ENCODE measurements at places on chromosomes 13 and 19. TPM values are rescaled to one million over a fixed set of nuclear protein-coding genes. Genes with fewer than 3 reads are reported as not detected.
A peak's percentile ranks its signal among the peaks of the same experiment; 100 is the strongest.

The CEACAM20 gene
- total RNA-seq: not detected

- no peak overlapping the region for H3K27ac ChIP-seq
- no peaks in the 10 kb centered on the region for H3K36me3 ChIP-seq
- no peaks in the 10 kb centered on the region for H3K27me3 ChIP-seq
- no peaks in the 10 kb centered on the region for H3K4me1 ChIP-seq
- DNase-seq: no peak
- no peak overlapping the region for H3K4me3 ChIP-seq
These were observed 299.3 kb upstream of the SLITRK6 start for GRCh38 chr13:86098511-86098910.

GRCh38 chr13:110978390-110978789 is 63.5 kb upstream of the ANKRD10 start:
- no peaks in the 10 kb centered on the region for H3K27me3 ChIP-seq
- DNase-seq: no peak
- no peaks in the 10 kb centered on the region for H3K4me1 ChIP-seq
- no peak overlapping the region for H3K4me3 ChIP-seq

GRCh38 chr13:98406971-98407370 is 169.9 kb downstream of the STK24 start:
- peaks cover under 1% of the 10 kb centered on the region for H3K36me3 ChIP-seq
- H3K4me1 ChIP-seq: no peaks in the 10 kb centered on the region
- H3K27ac ChIP-seq: no peak overlapping the region
- no peak for DNase-seq
- H3K27me3 ChIP-seq: no peaks in the 10 kb centered on the region
- no peak overlapping the region for H3K4me3 ChIP-seq

The SCEL gene
- total RNA-seq: not detected

The CERS1 gene
- 6.1 TPM for total RNA-seq

GRCh38 chr19:8593931-8594330 is 16.6 kb downstream of the ADAMTS10 start:
- no peaks in the 10 kb centered on the region for H3K36me3 ChIP-seq
- DNase-seq: no peak
- no peaks in the 10 kb centered on the region for H3K4me1 ChIP-seq
- no peaks in the 10 kb centered on the region for H3K27me3 ChIP-seq
- H3K27ac ChIP-seq: no peak overlapping the region

GRCh38 chr13:52832313-52832712 is 16.1 kb downstream of the PCDH8 start:
- H3K27ac ChIP-seq: no peak overlapping the region
- H3K36me3 ChIP-seq: no peaks in the 10 kb centered on the region
- no peaks in the 10 kb centered on the region for H3K27me3 ChIP-seq
- H3K4me3 ChIP-seq: no peak overlapping the region

GRCh38 chr13:27481766-27482165 is 31.4 kb upstream of the MTIF3 start:
- H3K4me3 ChIP-seq: no peak overlapping the region
- peak; percentile 57 for DNase-seq

DNA sequence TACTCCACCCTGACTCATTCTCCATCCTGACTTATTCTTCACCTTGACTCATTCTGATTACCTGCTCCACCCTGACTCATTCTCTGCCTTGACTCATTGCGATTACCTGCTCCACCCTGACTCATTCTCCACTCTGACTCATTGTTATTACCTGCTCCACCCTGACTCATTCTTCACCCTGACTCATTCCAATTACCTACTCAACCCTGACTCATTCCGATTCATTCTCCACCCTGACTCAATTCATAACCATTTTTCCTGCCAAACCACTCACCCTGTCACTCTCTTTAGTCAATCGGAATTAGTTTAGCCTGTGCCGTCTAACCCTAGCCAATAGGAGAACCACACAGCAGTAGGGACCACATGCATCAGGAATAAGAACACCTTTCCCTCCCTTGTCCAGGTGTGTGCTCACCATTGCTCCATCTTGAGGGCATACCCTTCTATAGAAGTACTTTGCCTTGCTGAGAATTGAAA is 1227.4 kb upstream of the PCDH20 start:
- no peaks in the 10 kb centered on the region for H3K36me3 ChIP-seq
- no peaks in the 10 kb centered on the region for H3K27me3 ChIP-seq
- DNase-seq: no peak
- no peak overlapping the region for H3K27ac ChIP-seq
- H3K4me1 ChIP-seq: 0 out of 2 replicates have a peak, but pooled peaks cover 4% of the 10 kb centered on the region

DNA sequence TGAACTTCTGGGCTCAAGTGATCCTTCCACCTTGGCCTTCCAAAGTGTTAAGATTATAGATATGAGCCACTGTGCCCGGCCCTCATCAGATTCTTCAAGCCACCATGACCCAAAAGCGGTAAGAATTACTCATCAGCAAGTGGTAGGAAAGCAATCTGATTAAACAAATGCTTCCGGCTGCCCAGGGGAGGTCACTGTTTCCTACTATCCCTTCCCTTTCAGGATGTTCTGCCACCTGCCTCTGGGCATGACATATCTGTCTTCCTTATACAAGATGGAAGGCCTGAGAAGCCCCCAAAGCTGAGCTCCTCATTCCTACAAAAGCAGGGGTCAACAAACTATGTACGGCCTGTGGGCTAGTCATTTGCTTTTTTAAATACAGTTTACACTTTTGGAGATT is 7.0 kb downstream of the ABHD8 start:
- H3K27me3 ChIP-seq: no peaks in the 10 kb centered on the region
- DNase-seq: no peak
- no peak overlapping the region for H3K4me3 ChIP-seq

The CEACAM7 gene
- total RNA-seq: not detected

The CGB3 gene
- total RNA-seq: not detected

GRCh38 chr13:103799028-103799427 is 732.8 kb upstream of the SLC10A2 start:
- peaks cover 16% of the 10 kb centered on the region for H3K4me1 ChIP-seq
- no peaks in the 10 kb centered on the region for H3K36me3 ChIP-seq
- DNase-seq: no peak

The PTPRH gene
- 1.4 TPM for total RNA-seq

The ZNF541 gene
- total RNA-seq: not detected
